SHP77 treated with DMSO at 0.1 percent for 48 hours (cell line): ENCODE measurements at places on chromosomes 5 and 9.

DNA sequence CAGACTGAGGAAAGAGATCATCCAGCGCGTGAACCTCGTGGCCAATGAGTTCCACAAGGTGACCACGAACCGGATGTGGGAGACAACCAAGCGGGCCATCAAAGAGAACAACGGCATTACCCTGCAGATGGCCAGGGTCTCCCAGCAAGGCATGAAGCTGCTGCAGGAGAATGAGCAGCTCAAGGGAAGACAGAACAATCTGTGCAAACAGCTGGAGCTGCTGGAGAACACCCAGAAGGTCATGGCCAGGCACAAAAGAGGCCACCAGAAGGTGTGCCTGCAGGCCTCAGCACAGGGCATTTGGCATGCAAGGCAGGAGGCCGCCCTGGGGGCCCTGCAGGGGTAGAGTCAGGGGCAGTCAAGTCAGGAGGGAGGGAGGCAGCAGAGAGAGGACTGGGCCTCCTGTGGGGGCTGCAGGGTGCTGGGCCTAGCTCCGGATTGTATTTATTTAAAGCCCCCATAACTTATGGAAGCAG lies 4.2 kb downstream of the PTRH1 start:
- no peak for DNase-seq

GRCh38 chr9:120775859-120776258 lies 17.4 kb downstream of the FBXW2 start:
- no peak for DNase-seq

DNA sequence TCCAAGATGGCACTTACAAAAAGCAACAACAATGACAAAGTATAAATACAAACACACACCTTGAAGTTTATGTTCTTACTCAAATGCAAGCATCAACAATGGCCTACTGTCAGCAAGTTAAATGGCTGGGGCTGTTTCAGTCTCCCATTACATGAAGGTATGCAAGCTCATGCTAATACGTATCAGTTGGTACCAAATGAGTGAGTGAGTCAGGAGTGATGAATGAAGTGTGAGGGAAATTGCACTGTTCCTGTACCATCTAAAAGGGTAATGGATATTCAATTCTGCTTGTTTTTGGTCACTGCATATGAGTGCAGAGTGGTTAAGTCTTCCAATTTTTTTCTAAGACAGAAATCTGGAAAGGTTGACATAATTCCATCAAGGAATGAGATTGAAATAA lies 964.9 kb downstream of the MAT2B start:
- DNase-seq: no peak

DNA sequence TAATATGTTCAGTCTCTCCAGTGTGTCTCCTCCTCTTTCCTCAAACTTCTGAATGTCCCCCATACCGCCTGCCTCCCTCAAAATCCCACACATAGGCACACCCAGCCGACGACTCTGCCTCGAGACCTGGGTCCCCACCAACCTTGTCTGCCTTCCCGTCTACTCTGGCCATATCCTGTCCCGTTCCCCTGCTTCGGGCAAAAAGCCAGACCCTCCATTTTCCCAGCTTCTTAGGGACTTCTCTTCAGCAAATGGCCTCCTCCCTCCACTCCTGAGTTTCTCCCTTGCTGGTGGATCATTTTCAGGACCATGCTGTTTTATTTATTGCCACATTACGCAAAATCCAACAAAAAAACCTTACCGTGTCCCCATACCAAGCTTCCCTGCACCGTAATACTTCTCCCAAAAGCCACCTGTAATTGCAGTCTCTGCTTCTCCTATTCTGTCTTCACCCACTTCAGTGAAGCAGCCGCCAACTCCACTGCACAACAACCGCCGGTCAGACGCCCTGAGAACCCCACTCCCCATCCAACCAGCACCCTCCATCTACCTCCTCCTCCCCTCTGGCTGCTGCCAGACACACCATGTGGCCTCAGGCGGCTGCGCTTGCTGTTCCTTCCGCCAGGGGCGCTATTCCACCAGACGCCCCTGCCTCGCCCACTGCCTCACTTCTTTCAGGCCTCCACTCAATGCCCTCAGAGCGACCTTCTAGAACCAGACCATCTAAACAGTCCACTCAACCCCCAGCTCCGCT lies 117.0 kb downstream of the TRPM6 start:
- DNase-seq: no peak

- no peak for DNase-seq
Measured at GRCh38 chr9:91421971-91422757, 1.5 kb downstream of the NFIL3 start.

- no peak for DNase-seq
Measured at GRCh38 chr5:31244921-31245320, 51.4 kb downstream of the CDH6 start.

- DNase-seq: no peak
Measured at GRCh38 chr5:74468421-74468820, 172.1 kb downstream of the ENC1 start.

- no peak for DNase-seq
Measured at GRCh38 chr9:78954286-78954685, 617.5 kb upstream of the TLE4 start.

DNA sequence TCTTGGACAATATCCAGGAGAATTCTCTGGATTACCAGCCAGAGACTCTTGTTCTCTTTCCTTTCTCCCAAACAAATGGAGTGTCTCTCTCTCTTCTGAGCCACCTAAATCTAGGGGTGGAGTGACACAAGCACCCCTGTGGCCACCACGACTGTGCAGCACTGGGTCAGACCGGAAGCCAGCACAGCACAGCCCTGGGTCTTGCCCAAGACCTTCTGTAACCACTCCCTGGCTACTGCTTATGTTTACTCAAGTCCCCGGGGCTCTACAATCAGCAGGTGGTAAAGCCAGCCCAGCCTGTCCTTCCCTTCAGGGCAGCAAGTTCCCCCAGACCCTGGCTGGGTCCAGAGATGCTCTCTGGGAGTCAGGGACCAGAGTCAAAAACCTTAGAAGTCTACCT lies 110.0 kb upstream of the TUT7 start:
- no peak for DNase-seq

DNA sequence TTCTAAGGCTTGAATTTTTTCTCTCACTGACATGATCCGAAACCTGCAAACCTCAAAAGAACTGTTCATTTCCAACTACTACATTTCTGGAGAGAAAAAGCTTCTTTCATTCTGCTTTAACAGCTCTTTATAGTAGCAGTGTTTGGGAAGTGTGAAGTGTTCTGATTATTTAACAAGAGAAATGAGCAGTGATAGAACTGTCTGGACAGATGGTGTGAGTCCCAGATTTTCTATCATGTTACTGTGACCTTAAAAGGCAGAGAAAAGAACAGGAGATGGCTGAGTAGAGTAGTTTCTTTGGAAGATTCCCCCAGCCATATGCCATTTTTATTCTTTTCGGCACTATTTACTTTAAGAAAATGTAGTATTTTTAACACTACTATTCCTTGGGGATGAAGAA lies 41.3 kb upstream of the TAL2 start:
- DNase-seq: no peak

DNA sequence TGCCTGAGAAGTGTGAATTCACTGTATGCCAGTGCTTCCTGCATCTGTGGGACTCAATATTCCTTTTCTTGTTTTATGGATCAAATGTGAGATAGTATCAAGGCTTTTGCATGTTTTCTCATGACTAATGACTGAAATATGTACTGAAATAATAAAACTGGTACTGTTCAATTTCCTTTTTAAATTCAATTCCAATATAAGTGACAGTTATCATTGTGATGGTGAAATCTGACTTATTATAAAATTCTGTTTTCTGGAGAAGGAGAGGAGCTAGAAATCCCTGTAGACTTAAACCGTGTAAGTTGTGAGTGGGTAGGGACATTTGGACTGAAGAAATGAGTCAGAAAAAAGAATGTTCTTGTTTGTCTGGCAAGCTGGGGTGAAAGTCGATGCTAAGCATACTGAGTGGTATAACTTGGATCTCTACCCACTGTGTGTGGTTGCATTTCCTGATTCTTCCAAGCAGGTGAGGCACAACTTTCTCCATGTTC lies 245.2 kb downstream of the EFNA5 start:
- DNase-seq: no peak

DNA sequence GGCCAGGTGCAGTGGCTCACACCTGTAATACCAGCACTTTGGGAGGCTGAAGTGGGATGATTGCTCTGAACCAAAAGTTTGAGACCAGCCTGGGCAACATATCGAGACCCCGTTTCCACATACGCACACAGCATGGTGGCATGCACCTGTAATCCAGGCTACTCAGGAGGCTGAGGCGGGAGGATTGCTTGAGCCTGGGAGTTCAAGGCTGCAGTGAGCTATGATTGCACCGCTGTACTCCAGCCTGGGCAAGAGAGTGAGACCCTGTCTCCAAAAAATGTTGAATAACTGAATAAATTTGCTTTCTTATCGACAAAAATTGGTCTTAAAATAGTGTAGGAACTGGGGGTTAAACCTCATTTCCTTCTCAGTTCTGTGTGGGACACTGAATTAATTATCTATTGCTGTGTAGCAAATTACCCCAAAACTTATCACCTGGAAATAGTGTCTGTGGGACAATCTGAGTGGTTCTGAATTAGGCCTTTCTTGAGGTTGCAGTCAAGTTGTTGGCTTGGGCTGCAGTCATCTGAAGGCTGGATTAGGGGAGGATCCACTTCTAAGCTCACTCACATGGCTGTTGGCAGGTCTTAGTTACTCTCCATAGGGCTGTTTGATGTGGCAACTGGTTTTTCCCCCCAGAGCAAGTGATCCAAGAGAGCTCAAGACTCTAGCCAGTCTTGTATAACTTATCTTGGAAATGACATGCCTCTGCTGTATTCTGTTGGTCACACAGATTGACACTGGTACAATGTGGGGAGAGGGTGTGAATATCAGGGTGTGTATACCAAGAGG lies 2.0 kb downstream of the SNX30 start:
- no peak for DNase-seq
